ENCODE measurements at places on chromosomes 2 and 18.

DNA sequence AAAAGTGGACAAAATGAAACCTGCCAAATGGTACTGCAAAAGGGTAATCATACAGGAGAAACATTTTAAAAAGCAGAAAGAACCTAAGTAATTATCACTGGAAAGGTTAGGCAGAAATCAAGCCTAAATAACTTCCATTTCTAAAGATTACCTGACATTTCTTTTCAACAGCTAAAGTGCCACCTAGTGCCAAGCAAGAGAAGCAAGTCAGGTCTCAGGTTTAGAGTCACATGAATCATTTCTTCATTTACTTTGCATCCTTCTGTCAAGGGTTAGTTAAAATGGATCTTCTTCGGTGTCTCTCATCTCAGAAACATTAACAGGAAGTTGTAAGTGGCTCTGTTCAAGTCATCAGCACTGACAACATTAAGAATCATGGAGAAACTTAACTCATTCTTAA is 90.3 kb downstream of the AKAIN1 start:
- DNase-seq = peak; percentile 2

DNA sequence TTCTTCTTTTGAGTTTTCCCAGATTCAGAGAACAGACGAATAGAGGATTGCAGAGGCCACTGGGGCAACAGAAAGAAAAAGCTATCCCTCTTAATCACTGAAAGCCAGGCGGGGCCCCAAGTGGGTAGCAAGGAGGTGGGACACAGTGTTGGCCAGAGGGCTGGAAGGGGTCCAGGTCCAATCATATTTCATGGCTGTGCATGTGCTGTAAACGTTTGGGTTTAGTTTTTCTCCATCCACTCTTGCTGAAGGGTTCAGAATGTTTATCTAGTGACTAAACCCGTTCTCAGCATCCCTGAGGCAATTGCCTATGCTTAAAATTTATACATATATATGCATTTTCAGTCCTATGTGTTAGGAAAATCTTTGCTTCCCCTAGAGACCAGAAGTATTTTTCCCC is 99.4 kb upstream of the EPHA4 start:
- no peak for DNase-seq

DNA sequence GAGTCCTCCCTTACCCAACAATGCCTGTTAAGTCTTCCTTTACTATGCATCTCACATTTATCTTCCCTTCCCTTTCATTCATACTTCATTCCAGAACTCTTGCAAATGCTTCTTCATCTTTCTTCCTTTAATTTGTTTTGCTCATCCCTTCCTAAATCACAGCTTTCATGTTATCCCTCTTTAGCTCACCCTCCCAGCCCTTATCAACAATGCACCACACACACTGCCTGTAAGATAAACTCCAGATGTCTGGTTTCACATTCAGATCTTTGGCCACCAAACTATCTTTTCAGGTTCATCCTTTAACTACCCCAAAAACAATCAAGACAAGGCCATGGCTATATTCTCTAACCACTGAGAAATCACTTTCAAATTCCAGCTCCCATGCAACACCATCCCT is 3.4 kb downstream of the CCDC93 start:
- DNase-seq = no peak

- DNase-seq = no peak
Observed at GRCh38 chr18:77894060-77894459, 644.4 kb downstream of the GALR1 start.

DNA sequence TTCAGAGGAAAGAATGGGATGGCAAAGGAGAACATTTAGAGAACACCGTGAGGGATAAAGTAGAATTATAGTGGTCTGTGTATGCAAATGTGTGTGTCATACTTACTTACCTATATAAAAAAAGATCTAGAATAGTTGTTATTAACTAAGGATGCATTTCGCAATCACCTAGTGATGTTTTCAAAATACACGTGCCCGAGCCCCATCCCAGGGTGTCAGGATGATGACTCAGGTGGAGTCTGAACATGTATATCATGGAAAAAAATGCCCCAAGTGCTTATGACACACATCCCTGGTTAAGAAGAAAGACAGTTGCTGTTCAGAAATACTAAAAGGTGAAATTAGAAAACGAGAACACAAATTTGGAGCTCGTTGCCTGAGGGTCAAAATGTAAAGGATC is 109.0 kb downstream of the CERS6 start:
- no peak for DNase-seq
